ENCODE measurements at places on chromosomes 11 and 22.

DNA sequence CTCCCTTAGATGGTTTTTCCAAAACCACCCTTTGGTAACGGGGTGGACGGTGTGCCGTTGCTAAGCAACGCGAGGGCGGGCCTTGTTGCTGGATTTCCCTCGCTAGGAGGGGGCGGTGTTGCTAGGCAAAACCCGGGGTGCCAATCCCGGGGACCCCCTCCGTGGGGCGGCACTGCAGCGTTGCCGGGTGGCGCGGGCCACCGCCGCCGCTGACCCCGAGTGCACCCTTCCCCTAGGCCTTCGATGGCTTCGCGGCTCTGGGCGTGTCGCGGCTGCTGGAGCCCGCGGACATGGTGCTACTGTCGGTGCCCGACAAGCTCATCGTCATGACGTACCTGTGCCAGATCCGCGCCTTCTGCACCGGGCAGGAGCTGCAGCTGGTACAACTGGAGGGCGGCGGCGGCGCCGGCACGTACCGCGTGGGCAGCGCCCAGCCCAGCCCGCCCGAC is 8.9 kb downstream of the EHBP1L1 start:
- DNase-seq = no peak

DNA sequence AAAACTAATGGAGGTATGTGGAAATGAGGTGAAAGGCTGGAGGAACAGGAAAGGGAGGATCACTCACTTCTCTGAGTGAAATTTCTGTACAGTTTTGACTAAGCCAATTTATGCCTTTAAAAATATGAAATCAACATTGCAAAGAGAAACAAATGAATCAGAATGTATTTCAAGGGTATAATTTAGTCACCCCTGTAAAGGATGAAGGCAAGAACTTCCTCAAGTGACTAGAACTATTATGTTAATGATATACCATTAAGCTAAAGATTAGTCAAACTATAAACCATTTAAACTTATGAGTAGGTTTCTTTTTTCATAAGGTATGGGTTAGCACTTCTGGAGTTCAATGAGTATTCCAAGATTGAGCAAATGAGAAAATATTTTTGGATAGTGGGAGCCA is 184.5 kb upstream of the CHORDC1 start:
- no peak for DNase-seq

GRCh38 chr11:25536289-25536688 is 795.6 kb upstream of the ANO3 start:
- DNase-seq = no peak

DNA sequence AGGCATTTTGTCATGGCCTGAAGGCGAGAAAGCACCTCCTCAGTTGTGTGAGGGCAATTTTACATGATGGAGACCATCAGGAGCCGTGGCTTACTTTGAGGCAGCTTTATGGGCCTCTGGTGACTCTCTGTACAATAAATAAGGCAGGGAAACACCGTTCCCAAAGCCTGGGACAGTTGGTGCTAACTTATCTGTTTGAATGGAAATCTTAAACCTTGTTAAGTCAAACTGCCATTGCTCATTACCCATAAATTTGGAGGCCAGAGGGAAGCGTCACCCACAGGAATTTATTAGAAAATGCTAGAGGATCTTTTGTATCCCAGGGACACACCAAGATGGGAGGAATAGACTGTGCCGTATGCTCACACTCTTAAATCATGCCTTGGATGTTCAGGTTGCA is 1156.9 kb downstream of the BRD1 start:
- no peak for DNase-seq

GRCh38 chr11:103953797-103954486 is 82.5 kb upstream of the DDI1 start:
- no peak for DNase-seq

DNA sequence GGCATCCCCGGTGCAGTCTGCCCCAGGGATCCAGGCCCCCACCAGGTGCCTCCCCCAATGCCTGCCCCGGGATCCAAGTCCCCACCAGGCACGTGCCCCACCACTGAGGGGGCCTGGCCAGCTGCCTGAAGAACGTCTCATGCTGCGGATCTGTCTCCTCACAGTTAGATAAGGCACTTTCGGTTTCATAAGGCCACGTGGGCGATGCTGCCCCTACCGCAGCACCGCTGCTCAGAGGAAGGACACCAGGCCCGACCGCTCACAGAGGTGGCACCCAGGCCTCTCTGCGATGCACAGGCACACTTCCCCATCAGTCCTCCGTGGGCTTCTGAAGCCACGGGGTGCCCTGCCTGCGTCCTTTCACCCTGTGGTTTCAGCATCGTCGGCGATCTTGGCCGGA is 68.1 kb upstream of the BID start:
- no peak for DNase-seq

DNA sequence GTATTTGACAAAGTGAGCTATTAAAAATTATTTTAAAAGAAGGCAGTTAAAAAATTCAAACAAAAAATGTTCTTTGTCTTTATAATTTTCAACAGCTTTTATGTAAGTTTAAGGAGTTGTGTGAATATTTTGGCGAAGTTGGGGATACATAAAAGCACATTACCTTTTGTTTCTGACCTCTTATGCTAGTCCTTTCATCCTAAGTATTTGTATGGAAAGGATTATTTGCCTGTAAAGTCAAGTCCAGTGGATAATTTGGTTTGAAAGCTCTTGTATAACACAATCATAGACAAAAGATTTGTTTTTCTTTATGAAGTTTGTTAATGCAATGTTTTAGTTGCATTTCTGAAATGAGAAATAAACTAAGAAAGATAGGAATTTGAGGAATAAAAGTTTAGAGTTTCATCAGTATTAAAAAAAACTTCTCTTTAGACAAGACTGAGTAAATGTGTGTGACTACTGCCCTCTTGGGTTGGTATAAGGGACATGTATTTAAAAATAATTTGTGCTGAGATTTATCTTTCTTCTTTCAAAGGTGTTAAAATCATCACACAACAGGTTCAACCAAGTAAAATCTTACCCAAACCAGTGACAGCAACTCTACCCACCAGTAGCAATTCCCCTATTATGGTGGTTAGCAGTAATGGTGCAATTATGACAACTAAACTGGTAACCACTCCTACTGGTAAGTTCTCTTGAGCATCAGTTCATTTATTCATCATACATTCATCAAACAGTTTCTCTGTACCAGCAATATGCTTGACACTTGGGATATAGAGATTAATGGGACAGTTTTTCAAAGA is 68.2 kb downstream of the EMSY start:
- DNase-seq = no peak

- no peak for DNase-seq
These were observed 61.8 kb downstream of the PIK3C2A start for GRCh38 chr11:17145972-17146371.

DNA sequence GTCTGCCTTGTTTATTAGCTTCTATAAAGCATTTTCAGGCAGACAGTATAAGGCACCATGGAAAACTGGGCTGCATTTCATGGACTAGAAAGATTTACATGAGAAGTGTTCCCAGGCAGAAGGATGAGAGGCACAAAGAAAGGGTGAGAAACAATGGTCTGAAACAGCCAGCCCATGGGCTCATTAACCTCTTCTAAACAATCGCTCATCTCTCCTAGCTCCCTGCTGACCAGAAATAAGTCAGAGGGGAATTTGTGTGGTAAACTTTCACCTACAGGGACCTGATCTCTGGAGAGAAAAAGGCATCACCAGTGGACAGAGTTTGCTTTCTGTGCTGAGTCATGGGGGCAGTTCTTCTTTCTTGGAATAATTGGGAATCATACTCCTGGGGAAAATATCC is 51.8 kb upstream of the KIRREL3 start:
- DNase-seq = no peak

GRCh38 chr11:132824642-132825041 is 707.7 kb downstream of the OPCML start:
- DNase-seq = no peak

DNA sequence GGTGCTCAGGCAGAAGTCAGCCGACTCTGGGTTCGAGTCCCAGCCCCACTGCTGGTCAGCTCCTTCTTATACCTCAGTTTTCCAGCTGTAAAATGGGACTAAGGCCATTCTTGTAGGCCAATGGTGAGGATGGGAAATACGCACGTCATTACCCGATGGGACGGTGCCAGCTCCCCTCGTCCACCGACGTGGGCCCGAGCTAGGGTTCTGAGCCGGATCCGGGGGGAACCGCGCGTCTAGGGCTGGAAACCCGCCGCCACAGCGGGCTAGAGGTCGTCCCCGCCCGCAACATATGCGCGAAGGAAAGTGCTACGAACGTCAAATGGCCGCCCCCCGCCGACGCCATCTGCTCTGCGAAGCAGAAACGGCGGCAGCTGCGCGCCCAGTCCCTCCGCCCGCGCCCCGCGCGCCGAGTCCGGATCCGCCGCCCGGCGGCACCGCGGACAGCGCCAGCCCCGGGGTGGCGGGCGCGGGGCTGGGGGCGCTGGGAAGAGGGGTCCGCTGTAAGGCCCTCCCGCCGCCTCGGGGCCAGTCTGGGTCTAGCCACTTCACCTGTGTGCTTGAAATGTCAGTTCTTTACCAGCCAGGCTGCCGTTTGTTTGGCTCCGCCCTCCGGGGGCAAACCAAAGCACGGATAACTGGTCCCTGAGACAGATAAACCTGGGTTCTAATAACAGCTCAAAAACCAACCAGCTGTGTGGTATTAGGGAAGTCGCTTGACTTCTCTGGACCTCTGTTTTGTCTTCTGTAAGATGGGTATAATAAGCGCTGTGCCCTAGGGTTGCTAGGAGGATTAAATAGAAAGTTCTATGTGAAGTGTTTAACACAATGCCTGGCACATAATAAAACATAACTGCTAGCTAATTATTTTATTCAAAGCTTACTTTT is 103.5 kb upstream of the RCN1 start:
- no peak for DNase-seq

DNA sequence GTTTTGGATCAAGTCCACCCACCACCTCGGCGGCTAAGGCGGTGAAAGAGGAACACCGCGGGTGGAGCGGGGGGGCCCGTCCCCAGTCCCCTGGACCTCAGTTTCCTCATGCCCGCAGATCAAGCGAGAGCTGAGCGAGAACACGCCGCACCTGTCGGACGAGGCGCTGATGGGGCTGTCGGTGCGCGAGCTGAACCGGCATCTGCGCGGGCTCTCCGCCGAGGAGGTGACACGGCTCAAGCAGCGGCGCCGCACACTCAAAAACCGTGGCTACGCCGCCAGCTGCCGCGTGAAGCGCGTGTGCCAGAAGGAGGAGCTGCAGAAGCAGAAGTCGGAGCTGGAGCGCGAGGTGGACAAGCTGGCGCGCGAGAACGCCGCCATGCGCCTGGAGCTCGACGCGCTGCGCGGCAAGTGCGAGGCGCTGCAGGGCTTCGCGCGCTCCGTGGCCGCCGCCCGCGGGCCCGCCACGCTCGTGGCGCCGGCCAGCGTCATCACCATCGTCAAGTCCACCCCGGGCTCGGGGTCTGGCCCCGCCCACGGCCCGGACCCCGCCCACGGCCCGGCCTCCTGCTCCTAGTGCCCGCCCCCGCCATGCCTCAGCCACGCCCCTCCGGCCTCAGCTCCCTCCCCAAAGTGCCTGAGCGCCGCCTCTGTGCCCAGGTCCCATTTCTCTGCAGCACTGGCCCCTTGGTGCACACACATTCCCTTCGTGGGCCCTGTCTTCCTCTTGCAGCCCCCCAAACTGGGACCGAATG is 12.7 kb downstream of the MAFF start:
- DNase-seq = peak; percentile 60

DNA sequence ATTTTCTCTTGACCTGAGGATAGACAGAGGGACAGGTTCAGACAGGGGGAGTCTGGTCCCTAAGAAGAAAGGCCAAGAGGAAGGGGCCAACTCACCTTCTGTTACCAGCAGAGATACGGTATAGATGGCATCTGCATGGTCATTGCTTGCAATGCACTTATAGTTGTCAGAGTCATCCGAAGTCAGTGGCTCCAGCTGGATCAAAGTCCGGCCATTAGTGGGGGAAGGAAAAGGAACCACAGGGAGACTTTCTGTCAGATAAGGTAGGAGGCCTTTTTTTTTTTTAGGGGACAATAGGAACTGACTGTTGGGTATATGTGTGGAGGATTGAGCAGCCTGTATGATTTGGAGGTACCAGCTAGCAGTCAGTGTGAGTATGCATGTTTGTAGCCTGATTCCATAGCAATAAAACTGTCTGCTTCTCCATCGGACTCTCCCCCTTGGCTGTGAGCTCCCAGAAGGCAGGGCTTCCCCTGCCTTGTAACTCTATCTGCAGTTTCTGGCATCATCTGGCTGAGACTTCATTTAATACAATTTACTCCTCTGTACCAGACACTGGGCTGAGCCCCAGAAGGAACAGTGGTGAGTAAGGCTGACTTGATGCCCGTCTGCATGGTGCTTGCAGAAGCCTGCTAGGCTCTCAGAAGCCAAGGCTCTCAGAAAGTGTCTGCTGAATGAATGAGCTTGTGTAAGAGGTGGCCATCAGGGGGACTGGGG is 5.7 kb downstream of the IGSF22 start:
- no peak for DNase-seq

- no peak for DNase-seq
These were observed 49.7 kb upstream of the CECR2 start for GRCh38 chr22:17319546-17319945.

GRCh38 chr11:126465573-126466188 is 110.2 kb downstream of the ST3GAL4 start:
- DNase-seq = no peak

DNA sequence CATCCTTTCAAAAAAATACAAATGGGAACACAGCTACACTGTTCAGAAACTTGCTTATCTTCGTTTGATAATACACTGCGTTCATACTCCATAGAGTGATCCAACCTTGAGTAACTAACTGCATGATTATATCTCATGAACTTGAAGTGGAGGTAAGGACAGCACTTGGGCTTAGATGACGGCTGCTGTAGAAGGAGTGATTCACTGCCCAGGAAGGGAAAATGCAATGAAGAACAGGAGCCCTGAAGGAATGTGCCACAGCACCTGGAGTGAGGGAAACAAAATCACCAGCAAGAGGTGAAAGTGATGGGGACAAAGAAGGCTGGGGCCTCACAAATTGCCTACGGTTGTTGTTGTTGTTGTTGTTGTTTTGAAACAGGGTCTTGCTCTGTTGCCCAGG is 44.1 kb upstream of the SC5D start:
- DNase-seq = no peak

GRCh38 chr11:69321877-69322361 is 28.0 kb downstream of the MYEOV start:
- no peak for DNase-seq

DNA sequence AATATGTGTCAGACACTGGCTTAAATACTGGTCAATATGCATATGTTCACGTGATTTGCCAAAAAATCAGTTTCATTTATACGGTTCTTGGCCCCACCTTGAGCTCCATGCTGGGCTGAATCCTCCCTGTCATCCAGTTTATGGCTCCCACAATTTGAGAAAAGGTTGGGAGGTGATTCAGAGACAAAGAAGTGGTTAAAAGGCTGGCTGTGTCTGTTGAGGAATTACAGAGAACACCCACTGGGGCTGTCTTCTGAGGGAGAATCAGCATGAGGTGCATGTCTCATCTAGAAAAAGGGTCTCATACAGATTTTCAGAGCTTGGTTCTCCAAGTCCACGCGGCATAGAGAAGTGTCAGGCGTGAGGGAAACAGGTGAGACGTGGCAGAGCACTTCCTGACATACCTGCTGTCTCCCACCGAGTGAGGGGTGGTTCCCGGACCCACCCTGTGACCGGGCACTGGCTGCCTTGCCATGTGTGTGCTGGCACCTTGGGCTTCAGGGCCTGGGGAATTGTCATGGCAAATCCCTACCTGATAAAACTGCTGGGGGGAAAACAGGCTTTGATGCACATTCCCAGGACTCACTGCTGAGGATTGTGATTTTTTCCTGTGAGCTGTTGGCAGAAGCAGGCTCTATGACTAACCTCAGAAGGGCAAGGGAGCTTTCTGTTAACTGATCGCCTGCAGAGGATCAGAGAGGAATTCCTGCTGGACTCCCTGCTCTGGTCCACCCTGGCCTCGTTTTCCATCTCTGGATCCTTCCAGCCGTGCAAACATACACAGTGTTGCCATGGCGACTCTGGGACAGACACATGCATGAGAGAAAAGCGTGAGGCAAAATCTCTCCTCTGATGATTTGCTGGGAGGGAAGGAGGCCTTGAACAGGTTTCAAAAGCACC is 223.6 kb downstream of the ADAMTS15 start:
- DNase-seq = no peak
